Glutamatergic neuron (in vitro differentiated cells): ENCODE measurements at places on chromosomes 2 and 18. TPM values are rescaled to one million over a fixed set of nuclear protein-coding genes. Genes with fewer than 3 reads are reported as not detected.
A peak's percentile ranks its signal among the peaks of the same experiment; 100 is the strongest.

Gene NOL4
- total RNA-seq, result 8.6 TPM

Gene FEV
- total RNA-seq, result not detected

GRCh38 chr18:59846814-59847490 is 52.8 kb upstream of the PMAIP1 start:
- H3K36me3 ChIP-seq, result no peaks in the 10 kb centered on the region
- no peak overlapping the region for H3K4me3 ChIP-seq
- no peak overlapping the region for H3K27ac ChIP-seq
- no peak for DNase-seq
- H3K27me3 ChIP-seq, result peaks cover 2% of the 10 kb centered on the region

GRCh38 chr2:85707304-85707703 is 13.1 kb downstream of the GNLY start:
- DNase-seq, result no peak
- H3K27ac ChIP-seq, result no peak overlapping the region
- H3K4me3 ChIP-seq, result no peak overlapping the region
- H3K27me3 ChIP-seq, result no peaks in the 10 kb centered on the region
- no peaks in the 10 kb centered on the region for H3K4me1 ChIP-seq

- peaks cover 4% of the 10 kb centered on the region for H3K4me1 ChIP-seq
- H3K36me3 ChIP-seq, result no peaks in the 10 kb centered on the region
Measured at GRCh38 chr2:219628986-219629901, 1.8 kb downstream of the SLC4A3 start.

GRCh38 chr2:236748801-236749200 is 179.2 kb downstream of the ACKR3 start:
- DNase-seq, result no peak
- H3K27me3 ChIP-seq, result no peaks in the 10 kb centered on the region
- H3K4me1 ChIP-seq, result peaks cover 18% of the 10 kb centered on the region
- H3K36me3 ChIP-seq, result no peaks in the 10 kb centered on the region

- no peak overlapping the region for H3K4me3 ChIP-seq
- peaks cover 5% of the 10 kb centered on the region for H3K36me3 ChIP-seq
- no peak overlapping the region for H3K27ac ChIP-seq
- DNase-seq, result no peak
- no peaks in the 10 kb centered on the region for H3K4me1 ChIP-seq
Measured at GRCh38 chr2:78024996-78025395, 502.8 kb upstream of the LRRTM4 start.

GRCh38 chr18:48743886-48744285 is 205.1 kb downstream of the CTIF start:
- no peak overlapping the region for H3K27ac ChIP-seq
- H3K4me1 ChIP-seq, result peaks cover 4% of the 10 kb centered on the region
- no peaks in the 10 kb centered on the region for H3K36me3 ChIP-seq
- H3K27me3 ChIP-seq, result peaks cover 9% of the 10 kb centered on the region
- no peak for DNase-seq

- DNase-seq, result no peak
- no peak overlapping the region for H3K27ac ChIP-seq
- H3K4me3 ChIP-seq, result no peak overlapping the region
- peaks cover 4% of the 10 kb centered on the region for H3K27me3 ChIP-seq
- peaks cover 15% of the 10 kb centered on the region for H3K4me1 ChIP-seq
- H3K36me3 ChIP-seq, result no peaks in the 10 kb centered on the region
Measured at GRCh38 chr2:170464268-170464667, 250.9 kb upstream of the SP5 start.

DNA sequence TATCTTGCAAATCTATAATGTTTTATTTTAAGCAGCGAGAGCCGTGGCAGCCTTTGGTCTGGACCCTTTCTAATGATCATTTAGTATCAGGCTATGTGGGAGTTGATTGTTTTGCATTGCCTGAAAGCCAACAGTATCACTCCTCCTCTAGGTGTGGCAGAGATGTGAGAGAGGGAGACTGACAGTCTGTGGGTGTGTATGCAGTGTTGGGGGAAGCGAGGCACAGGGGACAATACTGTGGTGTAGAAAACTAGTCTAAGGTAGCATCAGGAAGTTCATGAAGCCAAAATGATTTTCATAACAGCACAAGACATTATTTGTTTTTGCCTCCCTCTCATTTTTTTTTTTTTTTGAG is 13.4 kb upstream of the IL37 start:
- no peak overlapping the region for H3K27ac ChIP-seq
- H3K27me3 ChIP-seq, result no peaks in the 10 kb centered on the region
- H3K4me1 ChIP-seq, result no peaks in the 10 kb centered on the region
- no peaks in the 10 kb centered on the region for H3K36me3 ChIP-seq
- DNase-seq, result no peak
- no peak overlapping the region for H3K4me3 ChIP-seq

DNA sequence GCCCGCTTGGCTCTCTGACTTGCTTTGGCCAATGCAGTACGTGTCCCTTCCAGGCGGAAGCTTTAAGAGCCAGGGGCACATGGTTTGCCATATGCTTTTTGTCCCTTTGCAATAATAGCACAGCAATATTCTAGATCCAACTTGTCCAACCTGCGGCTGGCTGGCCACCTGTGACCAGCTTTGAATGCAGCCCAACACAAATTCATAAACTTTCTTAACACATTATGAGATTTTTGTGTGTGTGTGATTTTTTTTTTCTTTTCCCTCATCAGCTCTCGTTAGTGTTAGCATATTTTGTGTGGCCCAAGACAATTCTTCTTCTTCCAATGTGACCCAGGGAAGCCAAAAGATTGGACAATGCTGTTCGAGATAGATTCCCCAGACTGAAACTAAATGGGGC is 119.3 kb upstream of the SIX3 start:
- peaks cover 4% of the 10 kb centered on the region for H3K27me3 ChIP-seq
- peaks cover 7% of the 10 kb centered on the region for H3K4me1 ChIP-seq
- H3K4me3 ChIP-seq, result no peak overlapping the region
- DNase-seq, result no peak
- H3K36me3 ChIP-seq, result no peaks in the 10 kb centered on the region

GRCh38 chr2:129661935-129662334 is 317.5 kb upstream of the RAB6C start:
- H3K4me3 ChIP-seq, result no peak overlapping the region
- DNase-seq, result no peak
- H3K4me1 ChIP-seq, result peaks cover 2% of the 10 kb centered on the region
- peaks cover 2% of the 10 kb centered on the region for H3K27me3 ChIP-seq

- H3K27me3 ChIP-seq, result peaks cover 2% of the 10 kb centered on the region
- no peaks in the 10 kb centered on the region for H3K4me1 ChIP-seq
- no peak overlapping the region for H3K27ac ChIP-seq
- no peak overlapping the region for H3K4me3 ChIP-seq
- H3K36me3 ChIP-seq, result no peaks in the 10 kb centered on the region
Measured at GRCh38 chr2:197209742-197210408, 100.7 kb downstream of the ANKRD44 start.

Gene CD8B
- total RNA-seq, result not detected

DNA sequence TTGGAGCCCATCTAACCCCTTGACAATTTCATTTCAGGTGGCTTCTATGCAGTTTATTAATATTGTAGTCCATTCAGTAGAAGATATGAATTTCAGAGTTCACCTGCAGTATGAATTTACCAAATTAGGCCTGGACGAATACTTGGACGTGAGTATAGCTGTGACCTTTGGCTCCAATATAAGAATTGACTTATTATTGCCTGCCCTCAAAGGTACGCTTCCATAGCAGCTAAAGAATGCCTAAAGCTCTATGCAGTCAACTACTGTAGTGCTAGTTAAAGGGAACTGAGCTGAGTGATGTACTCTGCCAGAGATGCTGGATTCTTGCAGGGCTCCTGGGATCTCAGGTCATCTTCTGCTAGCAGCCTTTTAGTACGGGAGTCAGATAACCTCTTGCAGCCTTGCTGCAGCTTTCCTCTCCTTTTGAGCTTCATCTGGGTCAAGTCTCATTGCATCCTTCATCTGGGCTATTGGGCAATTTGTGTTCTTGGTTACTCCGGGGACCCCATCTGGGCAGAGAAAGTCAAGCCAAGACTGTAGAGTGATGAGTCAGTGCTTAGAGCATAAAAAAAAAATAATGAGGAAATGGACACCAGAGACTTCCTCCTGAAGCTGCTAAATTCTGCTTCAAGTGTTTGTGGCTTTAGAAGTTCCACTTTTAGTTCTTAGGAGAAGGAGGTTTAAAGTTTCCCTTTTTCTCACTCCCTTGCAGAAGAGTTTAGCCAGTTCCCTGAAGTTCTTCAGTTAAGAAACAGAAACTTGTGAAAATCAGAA is 105.6 kb downstream of the PRPF40A start:
- H3K27me3 ChIP-seq, result peaks cover 2% of the 10 kb centered on the region
- H3K4me3 ChIP-seq, result no peak overlapping the region
- no peaks in the 10 kb centered on the region for H3K36me3 ChIP-seq

GRCh38 chr2:154375579-154375931 is 322.9 kb upstream of the KCNJ3 start:
- H3K27me3 ChIP-seq, result no peaks in the 10 kb centered on the region
- no peak overlapping the region for H3K27ac ChIP-seq
- peak overlapping the region; percentile 58 for H3K4me3 ChIP-seq
- peaks cover 6% of the 10 kb centered on the region for H3K4me1 ChIP-seq
- DNase-seq, result no peak

Gene SKOR2
- total RNA-seq, result 6.7 TPM

- no peak overlapping the region for H3K27ac ChIP-seq
- DNase-seq, result no peak
- H3K4me3 ChIP-seq, result no peak overlapping the region
- H3K4me1 ChIP-seq, result peaks cover 20% of the 10 kb centered on the region
- no peaks in the 10 kb centered on the region for H3K36me3 ChIP-seq
- H3K27me3 ChIP-seq, result no peaks in the 10 kb centered on the region
Measured at GRCh38 chr2:137937246-137937645, 27.0 kb upstream of the HNMT start.

DNA sequence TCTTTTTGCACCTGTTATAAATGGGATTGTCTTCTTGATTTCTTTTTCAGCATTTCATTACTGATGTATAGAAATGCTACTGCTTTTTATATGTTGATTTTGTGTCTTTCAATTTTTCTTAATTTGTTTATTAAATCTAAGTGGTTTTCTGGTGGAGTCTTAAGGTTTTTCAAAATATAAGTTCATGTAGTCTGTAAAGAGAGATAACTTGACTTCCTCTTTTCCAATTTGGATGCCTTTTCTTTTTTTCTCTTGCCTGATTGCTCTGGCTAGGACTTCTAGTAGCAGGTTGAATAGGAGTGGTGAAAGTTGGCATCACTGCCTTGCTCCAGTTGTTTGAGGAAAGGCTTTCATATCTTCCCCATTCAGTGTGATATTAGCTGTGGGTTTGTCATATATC is 28.6 kb upstream of the GALNT5 start:
- no peak for DNase-seq
- H3K36me3 ChIP-seq, result no peaks in the 10 kb centered on the region
- no peaks in the 10 kb centered on the region for H3K4me1 ChIP-seq
- H3K4me3 ChIP-seq, result no peak overlapping the region
- no peaks in the 10 kb centered on the region for H3K27me3 ChIP-seq

DNA sequence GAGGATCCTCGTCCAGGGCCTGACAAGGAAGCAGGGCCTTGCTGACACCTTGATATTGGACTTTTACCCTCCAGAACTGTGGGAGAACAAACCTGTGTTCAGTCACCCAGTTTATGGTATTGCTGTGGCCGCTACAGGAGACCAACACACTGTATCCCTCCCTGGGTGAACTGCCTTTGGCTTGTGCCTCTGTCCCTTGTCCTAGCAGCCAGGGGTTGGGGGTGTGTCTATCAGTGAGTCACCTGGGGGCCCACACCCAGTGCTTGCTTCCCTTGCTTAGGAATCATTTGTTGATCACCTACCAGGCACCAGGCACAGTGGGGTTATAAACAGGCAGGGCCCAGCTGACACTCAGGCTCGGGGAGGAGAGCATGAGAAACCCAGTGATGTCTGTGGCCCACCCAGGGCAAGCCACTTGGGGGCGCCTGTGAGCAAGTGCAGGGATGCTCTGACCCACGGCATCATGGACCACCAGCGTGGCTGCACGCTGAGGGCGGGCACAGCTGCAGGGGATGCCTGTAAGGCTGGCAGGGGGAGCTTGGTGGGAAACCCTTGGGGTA is 17.1 kb downstream of the TMEM185B start:
- H3K36me3 ChIP-seq, result no peaks in the 10 kb centered on the region
- no peaks in the 10 kb centered on the region for H3K27me3 ChIP-seq
- no peak overlapping the region for H3K27ac ChIP-seq
- no peak overlapping the region for H3K4me3 ChIP-seq

GRCh38 chr2:6973895-6974545 is 56.8 kb downstream of the RNF144A start:
- no peak overlapping the region for H3K4me3 ChIP-seq
- H3K27me3 ChIP-seq, result no peaks in the 10 kb centered on the region
- peaks cover 5% of the 10 kb centered on the region for H3K36me3 ChIP-seq

- H3K4me3 ChIP-seq, result no peak overlapping the region
- H3K27me3 ChIP-seq, result peaks cover under 1% of the 10 kb centered on the region
- H3K4me1 ChIP-seq, result peaks cover 2% of the 10 kb centered on the region
- DNase-seq, result no peak
- no peaks in the 10 kb centered on the region for H3K36me3 ChIP-seq
- H3K27ac ChIP-seq, result no peak overlapping the region
Measured at GRCh38 chr2:215907147-215907546, 106.2 kb downstream of the MREG start.

GRCh38 chr2:240223631-240224030 is 83.2 kb upstream of the OTOS start:
- H3K36me3 ChIP-seq, result peaks cover 50% of the 10 kb centered on the region
- no peak for DNase-seq
- H3K27me3 ChIP-seq, result peaks cover 6% of the 10 kb centered on the region
- H3K27ac ChIP-seq, result no peak overlapping the region
- H3K4me3 ChIP-seq, result no peak overlapping the region

DNA sequence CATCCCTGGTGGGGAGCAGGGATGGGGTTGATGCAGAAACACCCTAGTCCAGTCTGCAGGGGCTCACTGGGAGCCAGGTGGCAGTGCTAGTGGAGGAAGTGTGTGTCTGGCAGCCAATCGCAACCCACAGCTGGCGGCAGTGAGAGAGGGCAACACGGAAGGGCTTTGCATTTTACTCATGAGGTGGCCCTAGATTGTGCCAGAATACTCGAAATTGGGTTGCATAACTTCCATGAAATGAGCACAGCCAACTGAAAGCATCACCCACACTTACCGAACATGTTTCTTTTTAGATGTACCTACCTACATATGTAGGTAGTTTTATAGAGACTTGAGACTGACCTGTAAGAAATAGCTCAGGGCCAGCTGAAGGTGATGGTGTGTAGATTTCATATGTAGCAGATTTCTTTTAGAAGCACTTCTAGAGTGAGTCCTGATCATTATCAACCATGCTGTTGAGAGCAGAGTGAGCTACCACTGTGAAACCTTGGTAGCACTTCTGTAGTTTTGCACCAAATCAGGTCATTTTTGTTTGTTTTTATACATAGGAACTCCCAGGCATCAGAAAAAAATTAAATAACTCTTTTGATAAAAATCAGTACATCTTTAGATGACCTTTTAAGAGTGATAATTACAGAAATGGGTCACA is 13.0 kb downstream of the IL18R1 start:
- H3K27ac ChIP-seq, result no peak overlapping the region
- H3K4me1 ChIP-seq, result no peaks in the 10 kb centered on the region
- no peak for DNase-seq
- H3K36me3 ChIP-seq, result peaks cover 6% of the 10 kb centered on the region
- H3K4me3 ChIP-seq, result no peak overlapping the region

DNA sequence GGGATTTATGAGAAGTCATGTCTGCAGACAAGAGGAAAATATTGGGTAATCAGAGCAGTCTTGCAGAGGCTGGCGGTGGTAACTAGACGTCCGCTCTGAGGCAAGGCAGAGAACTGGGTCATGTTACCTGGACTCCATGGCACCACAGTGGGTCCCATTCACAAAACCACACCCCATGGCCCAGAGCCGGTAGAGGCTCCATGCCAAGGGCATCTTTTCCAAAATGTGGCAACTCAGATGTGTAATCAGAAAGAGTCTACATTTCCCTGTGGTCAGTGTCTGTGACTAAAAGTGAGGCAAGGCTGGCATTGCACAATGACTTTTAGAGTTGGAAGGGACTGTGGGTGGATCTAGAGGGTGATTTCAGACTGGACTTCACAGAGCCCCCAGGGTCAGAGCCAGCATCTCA is 113.1 kb downstream of the MREG start:
- no peak for DNase-seq
- H3K4me3 ChIP-seq, result no peak overlapping the region
- H3K27ac ChIP-seq, result no peak overlapping the region
- H3K4me1 ChIP-seq, result no peaks in the 10 kb centered on the region
- H3K36me3 ChIP-seq, result no peaks in the 10 kb centered on the region
